ENCODE measurements at places on chromosomes 5 and 9. TPM values are rescaled to one million over a fixed set of nuclear protein-coding genes. Genes with fewer than 3 reads are reported as not detected.

The HTR4 gene
- total RNA-seq = 0.26 TPM

The CLTA gene
- 111 TPM for total RNA-seq

The SAXO1 gene
- total RNA-seq = not detected

The ASPN gene
- total RNA-seq = 29.5 TPM

DNA sequence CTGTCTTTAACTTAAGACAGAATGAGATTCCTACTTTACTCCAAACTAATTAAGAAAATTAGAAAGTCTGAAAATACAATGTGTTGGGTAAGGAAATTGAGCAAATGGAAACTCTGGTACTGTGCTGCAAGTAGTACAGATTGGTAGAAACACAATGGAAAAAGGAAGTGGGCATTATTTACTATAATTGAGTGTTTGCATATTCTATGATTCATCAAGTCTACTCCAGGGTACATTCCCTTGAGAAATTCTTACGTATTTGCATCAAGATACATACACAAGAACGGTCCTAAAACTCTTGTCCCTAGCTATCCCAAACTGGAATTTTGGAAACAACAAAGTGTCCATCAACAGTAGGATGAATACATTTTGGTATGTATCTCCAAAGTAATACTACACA is 123.5 kb upstream of the TARS1 start:
- no peak for DNase-seq

GRCh38 chr5:133075572-133076536 is 24.0 kb downstream of the HSPA4 start:
- no peak for DNase-seq

- DNase-seq = no peak
These were observed 317.6 kb upstream of the KLF4 start for GRCh38 chr9:107807183-107807582.

- no peak for DNase-seq
These were observed 300.1 kb downstream of the NNT start for GRCh38 chr5:43903129-43903528.
